Activated CD4-positive, alpha-beta T cell treated with anti-CD3 and anti-CD28 coated beads, Interleukin-2, amount 50 U/mL, for 48 hours (primary cell): ENCODE measurements at places on chromosomes 1 and 21.

DNA sequence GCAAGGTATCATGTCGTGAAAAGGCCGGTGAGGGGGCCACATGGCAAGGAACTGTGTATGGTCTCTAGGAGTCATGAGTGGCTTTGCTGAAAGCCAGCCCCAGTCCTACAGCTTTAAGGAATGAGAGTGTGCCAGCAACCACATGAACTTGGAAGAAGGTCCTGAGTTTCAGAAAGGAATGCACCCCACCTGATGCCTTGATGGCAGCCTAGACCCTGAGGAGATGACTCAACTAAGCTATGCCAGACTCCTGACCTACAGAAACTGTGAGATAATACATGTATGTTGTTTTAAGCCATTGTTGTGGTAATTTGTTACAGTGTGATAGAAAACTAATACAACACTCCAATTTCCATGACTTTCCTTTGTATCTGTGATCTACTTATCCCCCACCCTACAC, 33.5 kb upstream of the AKT3 start:
- no peak for DNase-seq

DNA sequence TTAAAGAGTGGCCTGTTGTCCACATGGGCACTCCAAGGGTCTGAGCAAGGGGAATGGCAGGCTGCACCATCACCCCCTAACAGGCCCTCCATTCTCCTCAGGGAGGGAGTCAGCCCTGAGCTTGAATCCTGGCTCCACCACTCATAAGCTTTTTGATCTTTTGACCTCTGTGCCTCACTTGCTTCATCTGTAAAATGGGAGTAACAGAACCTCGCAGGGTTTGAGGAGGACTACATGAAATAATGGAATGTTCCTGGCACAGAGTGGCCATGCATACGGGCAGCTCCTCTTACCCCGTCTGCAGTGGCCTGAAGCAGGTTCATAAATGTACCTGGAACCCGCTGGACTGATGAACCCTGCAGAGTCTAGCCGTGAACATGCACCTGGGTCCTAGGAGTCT, 2.1 kb upstream of the XKR8 start:
- no peak for DNase-seq

DNA sequence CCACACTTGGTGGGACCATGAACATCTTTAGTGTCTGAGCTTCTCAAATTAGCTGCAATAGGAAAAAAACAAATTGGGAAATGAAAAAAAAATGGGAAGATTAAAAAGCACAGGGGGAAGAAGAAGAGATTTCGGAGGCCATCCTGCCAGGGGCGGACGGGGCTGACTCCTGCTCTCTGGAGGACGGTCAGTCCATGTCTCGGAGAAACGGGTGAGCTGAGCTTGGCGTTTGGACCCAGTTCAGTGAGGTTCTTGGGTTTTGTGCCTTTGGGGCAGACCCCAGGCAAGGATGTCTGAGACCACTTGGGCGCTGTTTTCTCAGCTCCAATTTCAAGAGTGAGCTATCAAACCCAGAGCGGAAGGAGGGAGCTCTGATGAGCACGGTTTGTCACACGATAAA, 123.9 kb downstream of the PRDM2 start:
- no peak for DNase-seq

- no peak for DNase-seq
Measured at GRCh38 chr1:156438278-156438987, 62.1 kb downstream of the MEF2D start.

GRCh38 chr21:36419996-36420395, 34.8 kb downstream of the CHAF1B start:
- peak; percentile 52 for DNase-seq

DNA sequence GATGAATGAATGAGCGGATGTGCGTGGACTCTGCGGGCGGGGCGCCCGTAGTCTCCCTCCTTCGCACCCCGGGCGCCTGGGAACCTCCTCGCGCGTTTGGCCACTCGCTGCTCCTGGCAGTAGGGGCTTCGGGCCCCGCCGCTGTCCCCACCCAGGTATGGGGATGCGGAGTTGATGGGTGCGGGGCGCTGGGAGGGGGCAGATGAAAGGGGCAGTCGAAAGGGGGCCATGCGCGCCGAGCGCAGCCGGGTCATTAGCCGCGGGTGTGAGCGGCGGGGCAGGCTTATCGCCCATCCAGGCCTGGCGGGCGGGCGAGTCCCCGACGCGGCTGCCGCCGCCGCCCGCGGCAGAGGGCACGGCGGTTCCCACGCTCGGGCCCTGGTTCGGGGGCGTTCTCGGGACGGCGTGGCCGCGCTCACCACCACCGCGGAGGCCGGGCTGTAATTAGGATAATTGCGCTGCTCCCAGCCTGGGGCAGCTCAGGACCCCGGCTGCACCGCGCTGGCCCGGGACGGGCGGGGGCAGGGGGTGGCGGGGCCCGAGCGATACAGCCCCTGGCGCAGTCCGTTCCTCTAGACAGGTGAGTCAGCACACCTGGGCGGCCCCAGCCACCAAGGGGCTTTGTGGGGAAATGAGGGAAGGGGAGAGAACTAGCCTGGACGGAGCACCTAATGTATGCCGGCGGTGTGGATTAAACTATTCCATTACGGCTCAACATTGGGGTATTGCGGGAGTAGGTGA, 22.1 kb upstream of the CITED4 start:
- no peak for DNase-seq

- DNase-seq: peak; percentile 76
Measured at GRCh38 chr1:61081686-61082310, 563 bp upstream of the NFIA start.

- no peak for DNase-seq
Measured at GRCh38 chr1:9855186-9855585, 31.4 kb upstream of the CLSTN1 start.

DNA sequence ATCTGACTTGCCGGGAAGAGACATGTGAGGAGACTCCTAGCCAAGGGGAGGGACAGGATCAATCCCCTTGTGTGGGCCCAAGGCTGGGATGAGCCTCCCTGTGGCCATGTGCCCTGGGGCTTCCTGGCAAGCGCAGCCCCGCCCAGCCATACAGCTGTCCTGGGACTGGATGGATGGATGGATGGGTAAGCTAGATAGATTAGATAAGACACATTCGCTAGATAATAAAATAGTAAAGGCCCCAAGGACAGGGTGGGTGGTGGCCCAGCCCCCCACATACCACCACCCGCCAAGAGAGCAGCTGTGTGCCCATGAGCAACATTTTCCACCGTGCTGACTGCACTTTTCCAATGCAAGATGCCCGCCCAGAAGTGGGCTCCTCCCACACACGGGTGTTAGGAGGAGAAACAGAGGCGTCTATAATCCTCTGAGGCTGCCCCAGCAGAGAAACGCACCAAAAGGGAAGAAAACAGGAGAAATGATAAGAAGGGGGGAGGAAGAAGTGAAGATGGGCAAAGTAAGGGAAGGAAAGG, 25.1 kb downstream of the ZBTB17 start:
- peak; percentile 84 for DNase-seq

- no peak for DNase-seq
Measured at GRCh38 chr1:163131981-163132380, 62.8 kb downstream of the RGS4 start.
